ENCODE measurements at places on chromosomes 1 and 21.

- no peak for DNase-seq
These were observed 7.4 kb downstream of the FNDC5 start for GRCh38 chr1:32863218-32863880.

GRCh38 chr1:180954005-180954800, 41.5 kb downstream of the KIAA1614 start:
- peak; percentile 8 for DNase-seq

GRCh38 chr21:17612565-17613241, at the start of gene BTG3:
BTG3 (minus strand) TSS chr21:17612901; CDS start chr21:17609144, 3,757 bp downstream.
- peak; percentile 65 for DNase-seq

GRCh38 chr1:25112400-25112799, 119.9 kb downstream of the SYF2 start:
- no peak for DNase-seq

DNA sequence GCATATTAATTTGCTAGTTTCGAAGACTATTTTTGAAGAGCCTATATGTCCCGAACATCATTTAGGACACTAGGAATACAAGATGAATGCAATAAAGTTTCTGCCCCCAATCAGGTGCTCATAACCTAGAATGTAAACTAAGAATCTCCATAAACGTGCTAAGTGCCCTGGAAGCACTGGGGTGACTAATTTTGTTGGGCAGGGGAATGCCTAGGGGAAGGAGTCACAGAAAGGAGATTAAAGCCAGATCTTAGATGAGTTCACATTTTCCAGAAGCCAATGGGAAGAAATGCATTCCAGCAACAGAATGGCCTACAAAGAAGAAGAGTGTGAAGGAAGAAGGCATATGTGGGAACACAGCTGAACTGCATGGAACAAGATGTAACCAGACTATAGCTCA, 19.5 kb downstream of the SCYL3 start:
- DNase-seq, result no peak

DNA sequence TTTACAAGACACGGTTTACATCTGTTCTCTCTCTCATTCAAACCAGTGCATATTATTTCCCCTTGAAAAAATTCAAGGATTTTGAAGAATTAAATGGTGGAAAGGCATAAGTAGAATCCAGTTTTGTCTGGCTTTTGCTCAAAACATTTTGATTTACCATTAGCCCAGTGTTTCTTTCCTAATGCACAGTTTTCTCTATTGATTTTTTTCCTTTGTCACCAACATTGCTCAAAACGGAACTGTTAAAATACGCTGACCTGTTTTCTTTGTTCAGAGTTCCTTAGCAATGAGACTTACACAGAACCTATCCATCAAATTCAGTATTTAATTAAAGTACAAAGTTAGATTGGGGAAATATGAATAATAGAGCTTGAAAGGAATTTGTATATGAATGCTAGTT, 162.4 kb downstream of the S1PR1 start:
- DNase-seq, result no peak

DNA sequence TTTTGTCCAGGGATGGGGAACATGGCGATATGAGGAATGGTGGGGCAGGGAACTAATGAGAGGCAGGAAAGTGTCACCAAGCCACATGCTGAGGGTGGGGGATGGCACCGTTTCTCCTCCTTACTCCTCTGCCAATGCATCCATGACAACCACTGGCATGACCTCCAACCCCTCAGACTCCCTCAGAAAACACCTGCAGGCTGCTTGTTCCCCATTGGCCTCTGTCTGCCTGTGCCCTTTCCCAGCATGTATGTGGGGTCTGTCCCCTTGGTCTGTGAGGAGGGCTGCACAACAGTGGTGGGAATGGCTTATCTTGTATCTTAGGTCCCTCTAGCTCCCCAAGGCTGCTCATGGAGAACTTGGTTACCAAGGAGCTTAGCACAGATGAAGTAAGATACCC, 137.2 kb upstream of the NGF start:
- DNase-seq, result no peak

- no peak for DNase-seq
These were observed 39.5 kb upstream of the UBE2U start for GRCh38 chr1:64163970-64164369.

DNA sequence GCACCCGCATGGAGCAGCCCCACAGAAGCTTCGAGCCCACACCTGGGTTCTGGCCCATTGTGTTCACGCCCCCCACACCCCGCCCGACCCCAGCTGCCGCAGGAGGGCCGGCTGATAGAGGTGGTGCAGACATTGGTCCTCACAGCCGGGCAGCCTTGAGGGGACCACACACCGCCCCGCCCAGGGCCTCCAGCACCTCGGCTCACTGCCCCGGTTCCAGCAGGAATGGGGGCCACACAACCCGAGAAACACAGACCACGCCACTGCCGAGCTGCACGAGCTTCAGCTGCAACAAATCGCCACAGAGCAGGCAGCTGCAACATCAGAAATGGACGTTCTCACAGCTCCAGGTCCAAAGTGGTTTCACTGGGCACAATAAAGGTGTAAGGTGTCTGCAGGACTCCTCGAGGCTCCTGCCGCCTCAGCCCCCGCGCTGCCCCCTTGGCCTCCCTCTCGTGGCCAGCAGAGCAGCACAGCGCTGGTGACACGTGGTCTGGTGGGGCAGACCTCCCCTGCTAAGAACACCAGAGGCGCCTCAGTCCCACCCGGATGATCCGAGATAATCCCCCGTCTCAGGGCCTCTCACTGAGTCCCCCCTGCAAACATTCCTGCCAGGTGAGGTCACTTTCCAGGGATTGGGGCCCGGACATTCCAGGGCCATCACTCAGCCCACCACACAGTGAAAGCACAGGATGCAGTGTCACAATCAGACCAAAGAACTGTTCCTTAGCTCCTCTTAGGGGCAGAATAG, 62.3 kb upstream of the ADARB1 start:
- no peak for DNase-seq
